ENCODE measurements at places on chromosomes 5 and 9.

DNA sequence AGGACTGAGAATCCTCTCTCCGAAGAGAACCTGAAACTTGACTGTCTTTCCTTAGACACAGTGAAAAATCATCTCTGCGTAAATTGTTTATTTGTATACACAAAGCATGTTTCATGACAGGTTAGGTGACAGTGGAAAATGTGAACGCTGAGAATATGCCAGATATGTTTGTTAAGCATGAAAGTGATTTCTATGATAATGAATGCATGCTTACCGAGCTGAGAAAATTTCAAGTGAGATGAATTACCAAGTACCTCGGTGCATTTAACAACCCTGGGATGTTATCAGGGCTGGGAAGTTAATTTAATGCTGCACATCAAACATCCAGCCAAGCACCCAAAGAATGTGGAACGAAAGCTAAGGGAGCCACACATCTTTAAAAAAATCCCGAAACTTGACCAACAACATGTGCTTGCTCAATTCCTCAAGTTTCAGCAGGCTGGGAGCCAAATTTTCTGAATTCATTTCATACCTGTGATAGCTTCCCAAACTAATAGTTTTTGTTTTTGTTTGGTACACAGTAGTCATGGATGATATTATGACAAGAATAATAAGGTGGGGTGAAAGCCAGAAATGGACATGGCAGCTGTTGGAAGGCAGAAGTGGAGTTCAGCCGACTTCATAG lies 336.9 kb downstream of the ARHGEF28 start:
- DNase-seq = no peak

DNA sequence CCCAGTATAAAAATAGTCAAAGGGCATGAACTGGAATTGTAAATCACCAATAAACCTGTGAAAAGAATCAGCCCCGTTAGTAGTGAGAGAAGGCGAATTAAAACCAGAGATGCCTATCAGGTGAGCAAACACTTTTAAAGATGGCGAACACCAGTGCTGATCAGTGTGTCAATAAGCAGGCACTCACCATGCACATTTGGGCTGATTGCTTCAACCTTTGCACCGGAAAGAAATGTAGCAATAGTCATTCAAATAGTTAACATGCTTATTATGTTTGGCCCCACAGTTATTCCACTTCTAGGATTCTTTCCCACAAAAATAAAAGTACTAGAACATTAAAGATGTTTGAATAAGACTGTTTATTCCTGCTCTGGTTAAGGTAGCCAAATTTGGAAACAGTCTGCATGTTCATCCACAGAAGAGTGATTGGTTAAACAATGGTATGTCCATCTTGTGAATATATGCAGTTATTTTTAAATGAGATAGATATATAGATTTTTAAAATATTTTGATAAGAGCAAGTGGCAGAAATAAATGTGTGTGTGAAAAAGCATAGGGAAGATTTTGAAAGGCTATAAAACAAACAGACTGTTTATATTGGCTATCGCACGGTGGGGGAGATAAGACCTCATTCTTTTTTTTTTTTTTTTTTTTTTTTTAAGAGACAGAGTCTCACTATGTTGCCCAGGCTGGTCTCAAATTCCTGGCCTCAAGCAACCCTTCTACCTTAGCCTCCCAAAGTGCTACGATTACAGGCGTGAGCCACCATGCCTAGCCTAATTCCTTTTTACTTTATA lies 112.2 kb downstream of the PIP5K1B start:
- no peak for DNase-seq

DNA sequence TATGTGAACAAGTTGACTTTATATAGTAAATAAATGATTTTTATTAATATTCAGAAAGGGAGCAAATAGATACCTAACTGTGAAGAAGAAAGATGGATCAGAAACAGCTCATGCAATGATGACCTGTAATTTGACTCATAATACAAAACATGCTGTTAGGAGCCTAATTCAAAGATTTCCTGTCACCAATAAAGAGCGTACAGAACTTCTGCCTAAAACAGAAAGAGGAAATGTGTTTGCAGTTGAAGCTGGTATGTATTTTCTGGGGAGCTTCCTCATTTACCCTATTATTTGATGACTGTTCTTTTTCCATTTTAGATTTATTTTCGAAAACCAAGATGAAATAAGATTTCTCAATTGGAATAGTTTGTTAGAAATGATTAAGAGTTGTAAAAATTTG lies 11.4 kb downstream of the YTHDC2 start:
- DNase-seq = no peak

- DNase-seq = no peak
These were observed 341.5 kb upstream of the CCNH start for GRCh38 chr5:87754009-87754757.

Measured in activated CD4-positive, alpha-beta T cell treated with anti-CD3 and anti-CD28 coated beads, Interleukin-2, amount 50 U/mL, for 24 hours (primary cell).